ENCODE measurements at places on chromosomes 4 and X.
A peak's percentile ranks its signal among the peaks of the same experiment; 100 is the strongest.

DNA sequence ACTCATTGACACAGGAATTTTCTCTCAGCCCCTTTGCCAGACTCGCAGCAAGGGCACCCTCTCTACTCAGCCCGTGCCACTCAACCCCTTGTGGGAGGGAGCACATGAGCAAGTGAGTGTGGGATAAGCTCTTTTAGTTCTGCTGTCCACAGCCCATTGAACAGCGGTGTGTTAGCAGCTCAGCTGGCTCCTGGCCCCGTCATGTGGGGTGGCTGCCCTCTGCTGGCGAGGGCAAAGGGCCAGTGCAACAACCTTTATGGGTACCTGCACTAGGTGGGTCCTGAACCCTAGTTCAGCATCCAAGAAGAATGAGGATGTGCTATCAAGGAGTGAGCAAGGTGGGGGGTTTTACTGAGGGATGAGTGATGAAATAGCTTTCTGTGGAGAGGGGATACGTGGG, 85.0 kb upstream of the ZNF81 start:
- peak; percentile 1 for DNase-seq

DNA sequence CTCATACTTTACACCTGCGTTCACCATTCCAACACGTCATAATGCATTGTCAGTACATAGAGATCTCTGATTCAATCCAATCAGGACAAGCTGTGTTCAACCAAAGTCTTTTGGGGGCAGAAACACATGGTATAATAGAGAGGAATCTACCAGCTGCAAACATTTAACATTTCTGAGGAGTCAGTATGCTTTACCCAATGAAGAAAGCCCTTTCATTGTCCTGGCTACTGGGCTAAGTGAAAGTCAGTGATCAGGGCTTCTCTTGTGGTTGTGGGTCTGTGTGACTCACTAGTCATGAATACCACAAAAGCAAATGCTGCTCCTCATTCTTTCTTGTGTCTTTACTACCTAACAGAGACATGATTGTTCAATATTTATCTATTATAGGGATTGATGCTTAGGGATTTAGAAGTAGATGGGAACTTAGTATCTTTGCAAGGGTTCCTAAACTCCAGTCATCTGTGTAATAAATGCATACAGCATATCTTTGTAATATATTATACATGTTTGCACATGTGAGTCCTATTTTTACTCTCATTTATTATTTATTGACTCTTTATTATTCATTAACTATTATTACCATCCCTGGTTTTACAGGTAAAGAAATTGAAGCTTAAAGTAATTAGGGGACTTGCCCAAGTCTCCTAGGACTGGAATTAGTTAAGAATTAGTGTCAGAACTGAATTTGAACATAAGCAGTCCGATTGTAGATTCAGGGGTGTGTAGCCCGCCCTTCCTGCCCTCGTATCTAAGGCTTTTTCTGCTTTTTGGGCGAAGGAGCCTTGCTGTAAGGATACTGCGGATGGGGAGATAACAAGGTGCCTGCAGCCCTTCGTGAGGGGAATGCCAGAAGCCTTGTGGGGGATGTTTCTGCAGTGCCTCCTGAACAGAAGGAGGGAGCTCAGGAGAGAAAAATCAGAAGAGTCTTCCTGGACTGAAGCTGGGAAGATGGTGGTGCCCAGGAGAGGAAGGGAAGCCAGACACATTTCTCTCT, 353.1 kb upstream of the BOD1L1 start:
- no peak for DNase-seq

DNA sequence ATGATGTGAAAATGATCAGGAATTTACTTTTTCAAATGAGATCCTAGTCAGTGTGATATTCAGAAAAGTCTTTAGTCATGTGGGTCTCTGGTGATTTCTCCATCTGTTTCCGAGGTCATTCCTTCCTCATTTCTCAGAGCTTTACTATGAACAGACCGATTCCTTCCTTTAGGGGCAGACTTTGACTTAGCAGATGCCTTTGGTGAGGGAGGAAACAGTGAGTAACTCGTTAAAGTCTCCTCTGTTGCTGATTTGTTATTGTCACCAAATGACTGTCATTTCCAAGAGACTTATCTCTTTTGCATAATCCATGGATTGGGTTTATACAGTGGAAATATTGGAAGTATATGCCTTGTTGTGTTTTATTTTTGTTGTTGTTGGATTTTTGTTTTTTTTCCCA, 76.2 kb upstream of the CD99 start:
- peak; percentile 60 for DNase-seq

DNA sequence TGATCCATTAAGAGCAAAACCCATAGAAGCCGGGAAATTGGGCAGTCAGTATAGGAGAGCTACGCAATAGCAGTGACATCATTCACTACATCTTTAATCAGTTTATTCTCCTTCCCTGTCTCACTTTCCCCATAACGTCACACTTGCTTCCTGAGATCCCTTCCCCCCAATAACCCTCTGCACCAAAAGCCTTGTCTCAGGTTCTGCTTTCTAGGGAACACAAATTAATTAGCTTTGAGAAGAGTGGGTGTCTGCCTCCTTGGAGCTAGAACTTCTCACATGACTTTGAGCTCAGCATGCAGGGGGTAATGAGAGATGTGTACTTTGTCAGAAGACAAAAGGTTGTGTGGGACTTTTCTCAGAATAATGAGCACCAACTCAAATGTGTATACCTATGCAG, 128.3 kb upstream of the MAOA start:
- DNase-seq, result no peak

GRCh38 chrX:74784629-74785028, 140.6 kb downstream of the NEXMIF start:
- no peak for DNase-seq

GRCh38 chrX:136687457-136687856, 39.5 kb downstream of the CD40LG start:
- DNase-seq, result no peak

GRCh38 chr4:153652051-153652784, 31.9 kb upstream of the TLR2 start:
- peak; percentile 42 for DNase-seq

DNA sequence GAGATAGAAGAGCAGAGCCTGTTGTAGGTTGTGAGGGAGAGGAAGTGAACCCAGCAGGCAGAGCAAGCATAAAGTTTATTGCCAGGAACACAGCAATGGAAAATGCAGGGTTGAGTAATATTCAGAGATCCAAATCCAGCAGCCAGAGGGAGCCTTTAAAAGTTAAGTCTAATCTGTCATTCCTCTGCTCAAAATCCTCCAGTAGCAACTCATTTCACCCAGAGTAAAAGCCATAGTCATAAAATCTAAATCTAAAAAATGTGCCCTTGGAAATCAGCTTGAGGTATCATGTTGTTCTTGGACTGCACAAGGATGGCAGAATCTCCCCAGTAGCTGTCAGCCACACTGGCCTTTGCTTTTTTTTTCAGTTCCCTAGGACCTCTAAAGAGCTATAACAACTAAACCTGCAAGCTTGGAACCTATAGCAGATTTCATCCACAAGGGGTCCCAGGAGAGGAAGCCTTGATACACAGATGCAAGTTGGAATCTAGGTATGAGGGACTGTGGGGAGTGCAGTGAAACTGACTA, 62.9 kb upstream of the FRAS1 start:
- peak; percentile 4 for DNase-seq

- DNase-seq, result no peak
Observed at GRCh38 chr4:5730993-5731990, 20.3 kb downstream of the EVC start.

DNA sequence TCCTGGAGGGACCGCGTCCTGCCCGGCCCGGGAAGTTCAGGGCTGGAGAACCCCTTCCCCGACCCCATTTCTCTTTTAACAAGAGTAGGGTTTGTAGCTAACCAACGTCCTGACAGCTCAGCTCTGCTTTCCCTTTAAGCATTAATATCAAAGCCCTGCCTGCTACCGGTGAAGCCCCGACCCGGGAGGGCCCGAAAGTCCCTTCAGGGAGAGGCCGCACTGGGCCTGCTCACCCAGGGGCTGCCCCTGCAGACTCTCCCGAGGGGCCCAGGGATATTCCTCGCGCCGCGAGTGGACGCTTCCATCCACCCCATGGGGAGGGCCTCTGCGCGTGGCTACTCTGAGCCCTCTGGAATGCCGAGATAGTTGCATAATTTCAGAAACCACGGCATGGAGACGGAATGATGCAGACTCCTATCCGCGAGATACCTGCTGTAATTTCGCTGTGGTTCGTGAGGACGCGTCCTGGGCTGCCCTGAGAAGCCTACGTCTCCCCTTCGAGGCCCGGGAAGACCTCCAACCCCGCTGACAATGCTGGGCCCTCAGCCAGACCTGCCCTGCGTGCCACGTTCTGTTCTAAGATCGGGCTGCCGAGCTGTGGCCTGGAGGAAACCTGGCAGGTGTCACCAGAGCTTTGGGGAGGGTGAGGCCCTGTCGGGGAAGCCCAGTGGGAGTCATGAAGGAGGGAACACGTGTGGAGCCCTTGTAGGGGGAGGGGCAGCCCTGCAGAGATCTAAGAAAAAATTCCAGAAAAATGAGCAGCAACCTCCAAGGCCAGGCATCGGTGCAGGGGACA, 999 bp upstream of the CTBP1 start:
- no peak for DNase-seq

DNA sequence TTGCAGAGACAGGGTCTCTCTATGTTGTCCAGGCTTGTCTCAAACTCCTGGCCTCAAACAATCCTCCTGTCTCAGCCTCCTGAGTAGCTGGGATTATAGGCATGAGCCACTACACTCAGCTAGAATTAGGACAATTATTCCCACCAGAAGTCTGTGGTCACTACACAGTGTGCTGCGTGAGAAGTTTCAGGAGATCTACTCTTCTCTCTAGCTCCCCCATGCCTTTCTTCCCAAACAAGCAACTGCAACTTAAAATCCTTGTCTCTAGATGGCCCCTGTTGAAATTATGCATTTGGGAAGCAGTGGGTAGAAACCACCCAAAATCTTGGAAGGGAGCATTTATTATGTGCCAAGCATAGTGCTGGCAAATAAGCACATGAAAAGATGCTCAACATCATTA, 21.1 kb upstream of the MAP7D3 start:
- no peak for DNase-seq

DNA sequence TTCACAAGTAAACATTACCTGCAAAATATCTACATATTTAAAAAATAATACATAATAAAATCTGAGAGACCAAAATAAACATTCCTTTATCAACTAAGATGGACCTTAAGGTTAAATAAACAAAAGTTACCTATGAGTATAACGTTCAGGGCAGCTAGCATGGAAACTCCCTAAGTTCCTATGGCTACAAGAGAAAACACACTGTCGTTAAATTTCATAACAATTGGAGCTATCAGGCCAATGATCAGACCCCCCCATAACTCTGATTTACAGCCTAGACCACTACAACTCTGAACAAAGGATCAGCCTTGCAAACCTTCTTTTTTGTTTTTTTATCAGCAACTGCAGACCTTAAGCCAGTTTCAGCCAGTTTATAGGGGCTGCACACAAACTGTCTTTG, 1418.4 kb downstream of the PCDH18 start:
- DNase-seq, result no peak

DNA sequence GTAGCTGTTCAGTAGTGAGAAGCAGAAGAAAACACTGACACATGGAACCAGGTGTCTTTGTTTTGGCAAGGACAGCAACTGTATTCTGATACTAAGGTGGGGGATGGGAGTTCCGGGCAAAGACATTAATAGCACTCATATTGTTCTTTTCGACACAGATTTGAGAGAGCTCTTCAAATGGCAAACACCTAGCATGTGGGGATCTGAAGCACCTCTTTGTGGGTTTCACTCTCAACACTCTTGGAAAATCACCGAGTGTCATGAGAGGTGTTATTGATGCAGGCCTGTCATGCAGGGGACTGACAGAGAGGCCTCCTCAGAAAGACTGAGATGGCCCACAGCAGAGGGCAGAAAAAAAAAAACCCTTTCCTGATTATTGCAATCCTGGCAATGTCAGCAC, 228.4 kb upstream of the VCX start:
- DNase-seq, result no peak

DNA sequence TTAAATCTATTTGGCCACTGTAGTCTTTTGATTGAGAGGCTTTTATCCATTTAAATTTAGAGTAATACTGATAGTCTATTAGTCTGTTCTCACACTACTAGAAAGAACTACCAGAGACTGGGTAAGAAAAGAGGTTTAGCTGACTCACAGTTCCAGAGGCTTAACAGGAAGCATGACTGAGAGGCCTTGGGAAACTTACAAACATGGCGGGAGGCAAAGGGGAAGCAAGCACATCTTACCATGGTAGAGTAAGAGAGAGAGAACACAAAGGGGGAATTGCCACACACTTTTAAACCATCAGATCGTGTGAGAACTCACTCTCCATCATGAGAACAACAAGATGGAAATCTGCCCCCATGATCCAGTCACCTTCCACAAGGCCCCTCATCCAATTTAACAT, 410.9 kb downstream of the PDGFC start:
- DNase-seq, result no peak

DNA sequence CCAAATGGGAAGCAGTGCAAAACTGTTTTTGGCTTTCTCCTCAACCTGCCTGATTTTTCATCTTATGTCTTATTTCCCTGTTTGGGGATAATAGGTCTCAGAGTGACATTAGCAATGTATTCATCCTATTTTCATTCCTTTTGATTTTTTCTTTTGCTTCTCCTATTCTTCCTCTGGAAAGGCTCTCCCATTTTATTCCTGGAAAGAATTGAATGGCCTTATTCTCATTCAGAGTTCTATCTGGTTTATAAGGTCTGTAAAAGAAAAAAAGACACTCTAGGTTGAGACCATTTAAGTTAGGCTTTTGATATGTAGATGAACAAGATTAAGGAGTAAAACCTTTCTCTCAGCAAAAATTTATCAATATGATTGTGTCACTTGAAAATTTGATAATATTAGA, 27.8 kb upstream of the ALB start:
- no peak for DNase-seq

- peak; percentile 22 for DNase-seq
Observed at GRCh38 chr4:123553279-123553678, 156.7 kb downstream of the SPRY1 start.

All from Ammon's horn (tissue), 1 donor.